Pancreas (tissue), 10 donors: ENCODE measurements at places on chromosomes 6 and 20. TPM values are rescaled to one million over a fixed set of nuclear protein-coding genes. Genes with fewer than 3 reads are reported as not detected.

GRCh38 chr6:27096834-27097511, 150.5 kb upstream of the PRSS16 start:
- DNase-seq, result peak; percentile 54

Gene VIP
- total RNA-seq, result 1.7 TPM

- no peak for DNase-seq
Observed at GRCh38 chr6:89475101-89475500, 42.1 kb downstream of the ANKRD6 start.

DNA sequence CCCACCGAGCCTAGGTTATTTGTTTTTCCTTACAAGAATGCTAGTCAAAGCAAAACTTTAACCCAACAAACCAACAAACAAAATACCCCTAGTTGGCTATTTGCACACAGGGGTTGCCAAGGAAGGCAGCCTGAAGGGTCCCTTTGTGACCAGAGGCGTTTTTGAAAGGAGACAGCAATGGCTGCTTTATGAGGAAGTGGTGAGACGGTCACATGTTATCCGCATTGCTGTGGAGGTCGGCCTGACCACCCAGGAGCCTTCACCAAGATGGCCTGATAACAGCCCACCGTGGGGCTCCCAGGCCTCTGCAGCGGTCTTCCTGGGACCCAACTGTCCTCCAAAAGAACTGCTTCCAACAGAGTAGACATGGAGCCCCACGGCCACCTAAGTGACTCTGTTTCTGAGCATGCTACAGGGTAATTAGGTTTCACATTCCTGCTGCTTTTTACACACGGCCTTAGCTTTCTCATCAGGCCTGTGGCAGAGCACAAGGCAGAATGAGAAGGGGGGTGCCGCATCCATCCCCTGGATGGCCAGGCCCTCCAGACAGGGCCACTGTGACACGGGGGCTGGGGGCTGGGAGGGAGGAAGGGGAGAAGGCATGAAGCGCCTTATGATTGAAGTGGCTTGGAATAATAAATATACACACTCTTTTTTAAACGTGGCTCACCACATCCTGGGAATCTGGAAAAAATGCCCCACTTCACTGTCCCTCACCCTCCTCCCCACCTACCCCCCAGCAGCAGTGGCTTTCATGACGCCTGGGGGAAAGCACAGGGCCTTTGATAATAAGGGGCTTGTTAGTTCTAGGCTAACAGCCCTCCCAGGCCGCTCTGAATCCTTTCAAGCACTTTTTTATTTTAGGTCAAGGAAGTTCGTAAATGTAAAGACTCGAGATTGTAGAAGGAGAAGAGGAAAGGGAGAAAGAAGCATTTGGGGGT, 86.0 kb downstream of the CLIC5 start:
- no peak for DNase-seq

DNA sequence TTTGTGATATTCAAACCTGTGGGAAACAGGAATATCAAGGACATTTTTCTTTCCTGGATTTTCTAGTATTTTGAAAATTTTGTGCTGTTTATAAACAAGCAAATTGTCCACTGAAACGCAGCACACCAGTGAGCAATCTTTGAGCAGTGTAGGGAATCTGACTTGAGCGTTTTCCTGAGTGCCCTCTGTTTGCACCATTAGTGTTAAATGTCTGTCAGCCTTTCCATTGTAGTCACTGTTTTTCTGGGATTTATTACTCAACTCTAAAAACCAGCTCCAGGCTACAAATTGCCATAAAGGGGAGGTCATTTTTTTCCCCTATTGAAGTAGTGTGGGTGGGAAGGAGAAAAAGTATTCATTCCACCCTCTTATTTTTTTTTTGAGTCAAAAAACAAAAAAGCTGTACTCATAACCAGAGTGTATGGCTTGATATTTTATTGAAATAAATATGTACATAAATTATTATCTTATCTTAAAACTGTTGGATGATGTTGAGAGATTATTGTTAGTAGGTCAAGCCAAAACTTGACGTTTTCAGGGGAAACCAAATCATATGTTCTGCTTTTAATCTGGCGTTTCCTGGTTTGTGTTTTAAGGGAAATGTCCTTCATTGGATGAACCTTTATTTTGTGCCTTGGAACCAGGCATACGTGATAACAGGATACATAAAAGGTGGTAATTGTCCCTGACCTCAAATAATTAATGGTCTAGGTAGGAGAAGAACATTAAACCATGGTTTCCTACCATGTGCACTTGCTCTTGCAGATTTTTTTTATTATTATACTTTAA, 51.8 kb downstream of the TSHZ2 start:
- no peak for DNase-seq

DNA sequence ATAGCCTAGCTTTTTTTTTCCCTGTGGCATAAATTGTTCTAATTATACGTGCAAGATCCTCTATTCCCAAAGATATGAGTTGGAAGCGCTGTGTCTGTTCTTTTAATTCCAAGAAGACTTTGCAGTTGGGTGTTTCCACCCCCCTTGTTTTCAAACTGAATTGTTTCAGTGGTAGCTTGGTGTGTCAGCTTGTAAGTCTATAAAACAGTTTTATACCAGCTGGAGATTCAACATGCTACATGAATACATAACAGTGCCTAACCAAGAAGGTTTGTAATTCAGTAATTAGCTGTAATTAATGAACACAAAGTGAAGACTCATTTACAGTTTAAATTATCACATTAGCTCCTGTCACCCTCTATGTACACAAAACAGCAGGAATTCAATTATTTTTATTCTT, 154.0 kb downstream of the ZNF217 start:
- DNase-seq, result no peak

Gene SIRT5
- total RNA-seq, result 3.9 TPM

DNA sequence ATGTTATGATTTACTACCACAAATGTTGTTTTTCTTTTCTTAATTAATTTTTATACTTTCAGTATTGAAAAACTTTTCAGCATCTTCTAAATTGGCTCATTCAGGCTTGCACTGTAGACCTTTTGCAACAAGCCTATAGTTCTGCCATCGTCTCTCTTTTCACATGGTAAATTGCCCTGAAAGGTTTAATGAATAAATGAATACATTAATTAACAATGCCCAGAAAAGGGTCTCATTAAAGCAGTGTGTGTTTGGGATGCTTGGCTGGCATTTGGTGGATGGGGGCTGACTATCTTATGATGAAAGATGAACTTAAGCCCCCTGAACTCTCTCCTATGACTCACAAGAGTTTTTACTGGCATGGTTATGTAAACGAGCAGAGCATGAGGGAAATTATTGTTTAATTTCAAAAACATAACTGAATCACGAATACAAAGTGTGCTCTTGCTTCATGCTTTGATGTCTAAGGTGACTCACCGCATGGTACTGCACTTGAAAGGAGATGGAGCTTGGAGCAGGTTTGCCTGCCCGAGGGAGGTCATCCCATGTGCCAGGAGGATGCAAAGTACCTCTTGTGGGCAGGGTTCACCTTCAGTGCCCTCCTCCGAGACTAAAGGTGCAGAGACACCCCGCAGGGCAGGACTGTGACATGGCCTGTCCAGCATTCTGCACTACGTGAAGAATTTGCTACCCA, 13.8 kb upstream of the PCK1 start:
- DNase-seq, result no peak

Gene TFAP2B
- total RNA-seq, result not detected

Gene KIF13A
- total RNA-seq, result 12.0 TPM

DNA sequence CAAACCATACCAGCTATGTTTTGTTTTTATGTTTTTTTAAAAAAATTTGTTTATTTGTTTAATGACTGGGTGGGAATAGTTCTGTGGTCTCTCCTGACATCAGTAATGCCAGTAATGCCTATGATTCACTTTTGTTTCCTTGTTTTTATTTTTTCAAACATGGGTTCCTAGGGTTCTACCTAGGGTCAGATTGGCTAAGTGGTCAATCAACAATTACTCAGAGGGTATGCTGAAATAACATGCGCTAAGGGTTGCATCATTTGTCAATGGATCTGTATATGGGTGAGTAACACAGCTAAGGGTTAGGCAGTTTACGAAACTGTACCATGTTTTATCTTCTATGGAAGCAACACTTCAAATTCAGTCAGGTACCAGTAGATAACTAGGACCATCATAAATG, 583.8 kb upstream of the GJE1 start:
- no peak for DNase-seq

DNA sequence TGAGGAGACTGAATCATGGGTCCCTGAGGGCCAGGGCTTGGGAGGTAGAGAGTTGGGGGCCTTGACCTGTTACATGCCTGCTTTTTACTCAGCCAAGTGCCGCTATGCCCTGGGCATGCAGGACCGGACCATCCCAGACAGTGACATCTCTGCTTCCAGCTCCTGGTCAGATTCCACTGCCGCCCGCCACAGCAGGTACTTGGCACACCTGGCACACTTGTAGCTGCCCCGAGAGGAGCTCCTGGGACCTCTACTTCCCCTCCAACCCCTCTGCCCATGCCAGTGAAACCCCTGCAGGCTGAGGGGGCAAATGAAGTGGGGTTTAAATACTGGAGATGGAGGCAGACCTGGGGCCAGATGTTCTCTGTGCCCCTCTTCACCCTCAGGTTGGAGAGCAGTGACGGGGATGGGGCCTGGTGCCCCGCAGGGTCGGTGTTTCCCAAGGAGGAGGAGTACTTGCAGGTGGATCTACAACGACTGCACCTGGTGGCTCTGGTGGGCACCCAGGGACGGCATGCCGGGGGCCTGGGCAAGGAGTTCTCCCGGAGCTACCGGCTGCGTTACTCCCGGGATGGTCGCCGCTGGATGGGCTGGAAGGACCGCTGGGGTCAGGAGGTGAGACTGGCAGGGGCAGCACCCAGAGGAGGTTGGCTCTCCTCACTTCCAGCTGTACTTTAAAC, 4.6 kb downstream of the DDR1 start:
- DNase-seq, result no peak

Gene SLC22A7
- not detected for total RNA-seq

DNA sequence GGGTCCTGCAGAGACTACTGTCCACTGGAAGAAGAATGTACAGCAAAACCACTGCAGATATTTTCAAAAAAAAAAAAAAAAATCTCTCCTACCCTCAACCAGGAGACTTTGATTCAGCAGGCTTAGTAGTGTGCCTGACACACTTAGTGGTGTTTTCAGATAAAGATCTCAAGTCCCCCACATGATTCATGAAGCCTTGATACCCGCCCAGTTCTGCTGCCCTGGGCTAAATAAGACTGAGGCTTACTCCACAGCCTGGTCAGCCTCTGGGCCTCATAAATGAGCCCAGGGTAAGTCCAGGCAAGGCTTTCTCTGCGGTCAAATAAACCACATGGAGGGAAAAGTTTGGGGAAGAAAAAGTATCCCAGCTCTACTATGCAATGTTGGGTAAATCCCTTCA, 222.1 kb upstream of the ARID1B start:
- no peak for DNase-seq

Gene TULP1
- total RNA-seq, result not detected

Gene OTOR
- not detected for total RNA-seq

Gene MPIG6B
- not detected for total RNA-seq

Gene SDC4
- total RNA-seq, result 208 TPM

Gene MYBL2
- total RNA-seq, result 4.7 TPM

Gene TMEM244
- not detected for total RNA-seq

Gene PRKN
- total RNA-seq, result 1.9 TPM

DNA sequence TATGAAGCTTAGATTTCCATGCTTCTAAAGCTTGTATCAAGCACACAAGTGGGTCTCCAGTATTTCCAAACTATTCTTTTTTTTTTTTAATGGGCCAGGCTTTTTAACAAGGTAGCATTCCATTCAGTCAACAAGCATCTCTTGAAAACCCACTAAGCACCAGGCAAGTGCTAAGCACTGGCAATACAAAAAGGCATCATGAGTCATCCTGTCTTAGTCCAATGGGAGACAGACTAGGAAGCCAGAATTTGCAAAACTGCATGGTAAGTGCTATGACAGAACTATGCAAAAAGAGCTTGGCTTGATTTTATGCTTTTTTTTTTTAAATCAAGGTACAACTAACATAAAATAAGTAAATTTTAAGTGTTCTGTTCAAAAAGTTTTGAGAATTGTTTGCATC, 109.3 kb upstream of the DST start:
- DNase-seq, result no peak

GRCh38 chr20:536426-537010, 7.1 kb downstream of the CSNK2A1 start:
- DNase-seq, result no peak

- no peak for DNase-seq
Observed at GRCh38 chr6:41120058-41120457, 34.1 kb downstream of the TREML1 start.

Gene IRF4
- 0.09 TPM for total RNA-seq

DNA sequence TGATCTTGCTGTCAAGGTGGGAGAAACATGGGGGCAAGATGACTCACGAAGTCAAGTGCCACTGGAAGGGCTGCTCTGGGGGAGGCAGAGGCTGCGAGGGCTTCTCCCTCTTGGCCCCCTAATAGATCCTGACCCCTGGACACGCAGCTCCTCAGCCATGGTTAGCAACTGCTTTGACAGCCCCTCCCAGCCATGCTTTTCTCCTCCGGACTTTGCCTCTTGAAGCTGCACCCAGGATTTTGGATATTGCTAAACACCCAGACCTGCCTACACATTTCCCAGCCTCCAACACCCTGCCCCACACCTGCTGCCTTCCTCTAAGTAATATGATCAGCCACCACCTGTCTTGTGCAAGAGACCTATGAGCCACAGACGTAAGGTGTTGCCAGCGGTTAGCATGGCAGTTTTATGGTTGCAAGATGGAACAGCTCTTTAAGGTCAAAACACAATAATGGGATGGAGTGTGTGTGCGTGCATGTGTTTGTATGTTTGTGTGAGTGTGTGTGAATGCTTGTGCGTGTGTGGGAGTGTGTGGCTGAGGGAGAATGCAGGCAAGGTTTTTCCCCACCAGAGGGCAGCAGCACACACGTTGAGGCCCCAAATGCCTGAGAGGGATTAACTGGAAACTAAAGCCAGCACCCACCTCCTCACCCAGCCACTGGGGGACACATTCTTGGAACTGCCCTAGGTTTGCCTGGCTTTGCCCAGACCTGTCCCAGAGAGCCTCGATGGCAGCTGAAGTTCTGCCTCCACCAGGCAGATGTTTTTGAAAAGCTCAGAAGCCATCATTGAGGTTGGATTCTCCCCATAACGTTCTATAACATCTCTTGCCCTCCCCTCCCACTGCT, 2.5 kb downstream of the IP6K3 start:
- DNase-seq, result peak; percentile 64

DNA sequence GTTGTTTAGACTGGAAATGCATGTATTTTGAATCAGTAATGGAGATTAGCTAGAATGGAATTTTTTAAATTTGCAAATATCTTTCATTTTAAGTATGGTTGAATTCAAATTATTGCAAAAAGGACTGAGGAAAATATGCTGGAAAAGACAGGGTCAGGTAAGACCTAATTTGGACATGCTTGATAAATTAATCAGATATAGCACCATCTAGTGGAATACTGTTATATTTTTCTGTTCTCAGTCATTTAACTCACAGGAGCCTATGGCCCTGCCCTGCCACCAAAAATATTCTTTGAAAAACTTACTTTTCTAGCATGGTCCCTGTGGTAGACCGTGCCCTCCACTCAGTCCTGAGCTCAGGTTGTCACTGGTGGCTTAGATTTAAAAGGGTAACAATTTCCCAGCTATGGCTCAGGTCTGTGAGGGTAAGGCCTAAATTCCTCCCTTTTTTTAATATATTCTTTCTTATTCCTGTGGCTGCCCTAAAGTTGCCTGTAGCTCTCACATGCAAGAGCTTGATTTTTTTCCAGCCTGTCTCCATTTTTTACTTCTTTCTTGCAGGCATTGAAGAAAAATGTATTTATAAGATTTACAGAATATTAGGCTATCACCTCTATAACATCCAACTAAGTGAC, 25.3 kb upstream of the KIAA1586 start:
- DNase-seq, result no peak

Gene TNFRSF6B
- 2.7 TPM for total RNA-seq

Gene SOX4
- total RNA-seq, result 10.3 TPM

GRCh38 chr6:140062043-140063020, 687.9 kb upstream of the CITED2 start:
- DNase-seq, result no peak

Gene LYRM2
- 11.5 TPM for total RNA-seq

Gene FAM50B
- 5.0 TPM for total RNA-seq
